ENCODE measurements at places on chromosomes 16 and 17.
A peak's percentile ranks its signal among the peaks of the same experiment; 100 is the strongest.

- DNase-seq: no peak
Measured at GRCh38 chr17:50364715-50365114, 8.3 kb downstream of the MRPL27 start.

GRCh38 chr17:80187090-80187489 lies 17.3 kb downstream of the CARD14 start:
- DNase-seq: no peak

DNA sequence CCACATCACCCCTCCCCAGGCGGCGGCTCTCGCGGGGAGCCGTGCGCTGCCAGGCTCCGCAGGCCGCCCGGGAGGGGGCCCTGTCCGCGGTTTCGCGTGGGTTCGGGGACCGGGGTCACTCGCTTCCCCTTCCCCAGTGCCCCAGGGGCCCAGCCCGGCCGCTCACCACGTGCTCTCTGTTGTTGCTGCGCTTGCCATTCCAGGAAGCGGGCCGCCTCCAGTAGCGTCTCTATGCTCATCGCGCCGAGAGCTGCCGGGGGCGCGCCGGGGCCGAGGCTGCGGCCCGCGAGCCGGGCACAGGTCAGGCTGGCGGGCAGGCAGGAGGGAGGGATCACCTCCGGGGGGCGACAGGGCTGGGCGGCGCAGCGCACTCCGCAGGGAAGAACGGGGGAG lies 390 bp downstream of the MNT start:
- no peak for DNase-seq

DNA sequence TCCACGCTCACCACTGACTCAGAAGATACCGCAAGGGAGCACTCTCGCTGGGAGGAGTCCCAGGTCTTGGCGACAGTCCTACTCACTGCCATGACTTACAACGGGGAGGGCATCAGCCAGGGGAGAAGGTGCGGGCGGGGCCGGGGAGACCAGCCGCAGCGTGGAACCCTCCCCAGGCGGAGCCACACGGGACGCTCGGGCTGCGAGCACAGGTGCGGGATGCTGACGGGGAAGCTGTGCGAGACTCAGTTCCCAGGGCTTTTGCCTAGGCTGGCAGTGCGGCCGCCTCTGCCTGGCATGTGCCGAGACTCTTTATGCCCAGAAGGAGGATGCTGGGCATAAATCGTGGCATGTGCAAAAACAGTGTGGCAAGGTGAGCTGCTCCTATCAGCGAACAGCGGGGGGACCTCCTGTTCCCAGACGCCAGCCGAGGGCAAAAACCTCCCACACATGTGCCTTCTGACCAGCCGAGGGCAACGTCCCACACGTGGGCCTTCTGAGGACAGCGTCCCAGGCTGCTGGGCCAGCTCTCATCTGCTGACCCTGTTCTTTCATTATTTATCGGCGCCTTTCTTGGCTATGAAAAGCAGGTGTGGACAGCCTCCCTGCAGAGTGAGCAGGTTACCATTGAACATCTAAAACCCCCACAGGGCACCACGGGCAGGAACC lies 6.1 kb downstream of the GALNS start:
- no peak for DNase-seq

- DNase-seq: no peak
Measured at GRCh38 chr16:84851192-84852127, 31.7 kb downstream of the CRISPLD2 start.

GRCh38 chr16:79294568-79294967 lies 306.0 kb downstream of the MAF start:
- no peak for DNase-seq

GRCh38 chr16:35798885-35799426 lies 2339.5 kb downstream of the TP53TG3F start:
- DNase-seq: no peak

DNA sequence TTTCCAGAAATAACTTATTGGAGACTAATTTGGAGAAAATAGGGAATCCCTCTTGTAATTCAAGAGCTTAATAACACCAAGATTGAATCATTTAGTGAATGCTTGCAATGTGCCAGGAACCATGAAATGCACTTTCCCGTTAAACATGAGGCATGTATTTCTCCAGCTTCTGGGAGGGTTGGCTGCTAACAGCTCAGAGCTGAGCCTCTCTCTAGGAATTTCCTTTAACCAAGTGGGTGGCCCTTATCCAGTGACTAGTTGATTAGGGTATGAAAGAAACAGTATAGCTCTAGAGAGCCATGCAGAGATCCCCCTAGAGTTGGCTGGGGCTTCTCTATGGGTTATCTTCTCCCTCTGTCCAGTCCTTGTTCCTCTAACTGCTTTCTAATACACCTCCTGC lies 356.4 kb upstream of the GOT2 start:
- DNase-seq: no peak

DNA sequence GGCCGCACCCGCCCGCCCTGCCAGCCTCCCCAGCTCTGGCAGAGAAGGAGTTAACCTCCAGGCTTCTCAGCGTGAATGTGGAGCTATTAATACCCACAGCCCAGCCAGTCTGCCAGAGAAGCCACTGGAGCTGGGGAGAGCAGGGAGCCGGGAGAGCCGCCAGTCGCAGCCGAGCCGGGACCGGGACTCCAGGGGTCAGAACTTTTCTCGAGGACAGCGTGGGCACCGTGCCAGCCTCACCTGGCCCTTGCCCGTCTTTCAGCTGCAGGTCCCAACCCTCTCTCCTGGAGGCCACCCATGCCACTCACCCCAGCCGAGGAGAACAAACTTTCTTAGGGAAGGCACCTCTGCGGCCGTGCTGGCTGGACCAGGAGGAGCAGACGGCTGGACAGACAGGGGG lies 33.8 kb upstream of the SBK1 start:
- peak; percentile 17 for DNase-seq

- DNase-seq: no peak
Measured at GRCh38 chr17:7809086-7809790, 24.8 kb upstream of the KDM6B start.

GRCh38 chr16:89426736-89427530 lies 63.4 kb downstream of the ANKRD11 start:
- DNase-seq: no peak

GRCh38 chr16:70391881-70392481 lies 45.3 kb downstream of the DDX19A start:
- DNase-seq: no peak

GRCh38 chr16:87067836-87068761 lies 249.1 kb downstream of the C16orf95 start:
- DNase-seq: no peak

DNA sequence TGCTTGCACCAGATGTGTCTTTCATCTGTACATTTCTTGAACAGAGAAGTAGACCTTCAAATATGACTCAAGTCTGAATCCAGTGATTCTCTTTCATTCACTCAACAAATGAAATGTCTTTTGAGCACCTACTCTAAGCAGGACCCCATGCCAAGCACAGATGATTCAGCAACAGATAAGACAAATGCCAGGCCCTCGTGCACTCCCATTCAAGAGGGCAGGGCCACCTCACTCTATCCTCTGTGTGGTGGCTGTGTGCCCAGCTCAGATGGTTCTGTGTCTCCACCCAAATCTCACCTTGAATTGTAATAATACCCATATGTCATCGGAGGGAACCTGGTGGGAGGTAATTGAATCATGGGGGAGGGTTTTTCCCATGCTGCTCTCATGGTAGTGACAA lies 74.1 kb upstream of the NKD1 start:
- DNase-seq: no peak

DNA sequence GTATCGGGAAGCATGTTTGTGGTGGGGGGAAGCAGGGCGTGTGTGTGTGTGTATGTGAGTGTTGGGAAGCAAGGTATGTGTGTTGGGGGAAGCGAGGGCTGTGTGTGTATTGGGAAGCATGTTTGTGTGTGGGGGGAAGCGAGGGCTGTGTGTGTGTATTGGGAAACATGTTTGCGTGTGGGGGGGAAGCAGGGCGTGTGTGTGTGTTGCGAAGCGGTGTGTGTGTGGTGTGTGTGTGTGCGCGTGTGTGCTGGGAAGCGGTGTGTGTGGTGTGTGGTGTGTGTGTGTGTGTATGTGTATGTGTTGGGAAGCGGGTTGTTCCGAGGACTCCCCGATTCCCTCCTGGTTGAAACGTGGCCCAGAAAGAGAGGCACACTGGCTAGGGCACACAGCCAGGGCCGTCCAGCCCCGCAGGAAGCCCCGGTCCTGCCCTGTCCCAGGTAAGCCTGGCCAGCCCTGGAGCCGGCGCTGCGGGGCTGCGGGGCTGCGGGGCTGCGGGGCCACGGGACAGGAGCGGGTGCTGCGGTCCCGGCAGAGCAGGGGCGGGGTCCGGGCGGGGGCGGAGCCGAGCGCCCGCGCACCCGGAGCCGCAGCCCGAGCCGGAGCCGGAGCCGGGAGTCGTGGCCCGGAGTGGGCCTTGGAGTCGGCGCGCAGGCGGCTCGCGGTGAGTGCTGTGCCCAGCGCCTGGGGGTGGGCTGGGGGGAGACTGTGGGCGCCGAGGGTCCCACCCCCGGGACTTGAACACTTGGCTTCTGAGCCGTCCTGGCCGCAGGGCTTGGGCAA lies at the start of gene NOD2:
Gene NOD2 (plus strand): TSS at position 608 of the 783 bp plus-strand sequence. CDS start 5,890 bp downstream, outside the sequence.
- no peak for DNase-seq

- no peak for DNase-seq
Measured at GRCh38 chr17:29057361-29057760, 14.4 kb downstream of the PIPOX start.

DNA sequence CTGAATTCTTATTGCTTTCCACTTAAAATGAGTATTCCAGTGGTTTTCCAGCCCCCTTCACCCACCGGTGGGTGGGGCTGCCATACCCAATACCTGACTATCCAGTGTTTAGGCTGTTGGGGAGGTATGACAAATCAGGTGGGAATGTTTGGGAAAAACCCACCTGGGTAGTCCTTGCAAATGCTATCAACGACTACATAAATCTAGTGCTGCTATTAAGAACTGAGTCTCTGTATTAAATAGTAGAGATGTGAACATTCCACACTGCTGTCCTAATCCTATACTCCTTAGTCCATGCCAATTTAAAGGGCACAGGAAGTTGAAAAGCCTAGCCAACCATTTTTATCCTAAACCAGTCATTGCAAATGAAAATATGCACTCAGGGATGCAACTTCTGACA lies 126.6 kb downstream of the AXIN2 start:
- no peak for DNase-seq

DNA sequence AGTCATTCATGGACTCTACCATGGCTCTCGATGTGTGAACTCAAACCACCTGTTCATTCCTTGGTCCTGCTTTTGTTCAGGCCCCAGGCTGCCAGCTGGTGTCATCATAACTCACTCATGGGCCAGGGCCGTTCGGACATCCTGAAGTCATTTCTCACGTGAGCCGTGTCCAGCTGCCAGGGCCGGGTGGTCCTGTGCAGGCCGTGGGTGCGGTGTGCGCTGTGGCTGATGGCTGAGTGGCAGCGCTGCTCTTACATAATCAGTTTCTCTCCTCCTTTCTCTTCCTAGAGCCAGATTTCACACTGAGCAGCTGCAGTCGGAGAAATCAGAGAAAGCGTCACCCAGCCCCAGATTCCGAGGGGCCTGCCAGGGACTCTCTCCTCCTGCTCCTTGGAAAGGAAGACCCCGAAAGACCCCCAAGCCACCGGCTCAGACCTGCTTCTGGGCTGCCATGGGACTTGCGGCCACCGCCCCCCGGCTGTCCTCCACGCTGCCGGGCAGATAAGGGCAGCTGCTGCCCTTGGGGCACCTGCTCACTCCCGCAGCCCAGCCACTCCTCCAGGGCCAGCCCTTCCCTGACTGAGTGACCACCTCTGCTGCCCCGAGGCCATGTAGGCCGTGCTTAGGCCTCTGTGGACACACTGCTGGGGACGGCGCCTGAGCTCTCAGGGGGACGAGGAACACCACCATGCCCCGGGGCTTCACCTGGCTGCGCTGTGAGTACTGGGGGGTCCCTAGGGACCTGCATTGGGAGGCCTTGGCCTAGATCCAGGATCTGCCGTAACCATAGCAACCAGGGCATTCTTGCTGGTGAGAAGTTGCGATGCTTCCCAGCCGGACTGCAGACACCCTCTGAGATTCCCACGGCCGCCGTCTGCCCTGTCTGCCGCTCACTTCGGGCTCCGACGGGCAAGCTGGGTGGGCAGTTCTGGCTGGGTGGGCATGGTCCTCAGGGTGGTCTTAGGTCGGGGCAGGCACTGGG lies at the start of gene IL34:
Gene IL34 (plus strand): TSS at position 300 of the 982 bp plus-strand sequence. CDS start 389 bp downstream, at position 689.
- DNase-seq: no peak

GRCh38 chr17:38621538-38621937 lies 15.8 kb upstream of the SRCIN1 start:
- no peak for DNase-seq

DNA sequence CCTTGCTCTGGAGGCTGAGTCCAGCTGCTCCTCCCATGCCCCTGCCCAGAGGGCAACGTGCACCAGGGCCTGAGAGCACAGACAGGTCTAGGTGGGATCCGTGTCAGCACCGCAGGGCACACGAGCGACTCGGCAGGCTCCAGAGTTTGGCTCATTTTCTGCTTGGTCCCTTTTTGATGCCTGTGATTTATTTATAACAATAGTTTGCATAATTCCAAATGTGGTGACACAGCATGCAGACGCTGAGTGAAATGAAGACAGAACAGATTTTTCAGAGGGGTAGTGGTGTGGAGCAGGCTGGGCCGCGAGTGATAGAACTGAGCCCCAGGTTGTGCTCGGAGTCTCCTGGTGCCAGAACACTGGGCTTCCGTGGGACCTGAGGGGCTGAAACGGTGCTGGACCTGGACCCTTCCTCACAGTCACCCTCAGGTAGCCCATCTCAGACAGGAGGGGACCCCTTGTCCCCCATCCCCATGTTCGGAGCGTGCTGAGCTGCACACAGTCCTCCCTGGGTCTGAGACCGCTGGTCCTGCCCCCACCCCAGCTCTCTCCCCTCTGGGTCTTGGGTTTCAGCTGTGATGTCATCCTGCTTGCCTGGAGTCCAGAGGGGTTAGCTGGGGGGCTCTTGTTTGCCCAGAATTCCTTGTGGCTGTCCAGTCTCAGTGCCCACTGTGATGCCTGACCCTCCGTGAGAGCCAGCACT lies 95.9 kb downstream of the METRNL start:
- no peak for DNase-seq

DNA sequence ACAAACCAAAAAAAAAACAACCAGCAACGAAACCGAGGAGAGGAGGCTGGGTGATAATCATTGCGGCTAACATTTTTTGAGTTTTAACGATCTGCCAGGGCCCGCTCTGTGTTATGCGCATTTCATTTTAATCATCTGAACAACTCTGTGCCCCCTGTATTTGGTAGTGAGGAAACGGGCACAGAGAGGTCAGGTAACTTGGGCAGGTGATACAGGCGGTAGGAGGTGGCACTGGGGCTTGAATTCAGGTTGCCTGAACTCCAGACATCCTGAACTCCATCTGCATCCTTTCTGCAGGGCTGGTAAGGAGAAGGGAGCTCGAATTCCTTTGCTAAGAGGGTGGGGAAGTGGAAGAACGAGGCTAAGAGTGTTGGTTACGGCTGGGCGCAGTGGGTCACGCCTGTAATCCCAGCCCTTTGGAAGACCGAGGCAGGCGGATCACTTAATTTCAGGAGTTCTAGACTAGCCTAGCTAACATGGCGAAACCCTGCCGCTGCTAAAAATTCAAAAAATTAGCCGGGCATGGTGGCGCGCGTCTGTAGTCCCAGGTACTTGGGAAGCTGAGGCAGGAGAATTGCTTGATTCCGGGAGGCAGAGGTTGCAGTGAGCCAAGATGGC lies 1.1 kb downstream of the CLUAP1 start:
- no peak for DNase-seq

- no peak for DNase-seq
Measured at GRCh38 chr17:53543472-53543871, 279.3 kb upstream of the KIF2B start.

- no peak for DNase-seq
Measured at GRCh38 chr16:56262551-56263245, 71.4 kb downstream of the GNAO1 start.

GRCh38 chr16:89890200-89890599 lies 16.8 kb downstream of the TCF25 start:
- DNase-seq: no peak

GRCh38 chr16:59543641-59544040 lies 809.5 kb upstream of the GOT2 start:
- no peak for DNase-seq

- DNase-seq: no peak
Measured at GRCh38 chr16:17832738-17833137, 362.0 kb upstream of the XYLT1 start.
